CD4-positive, alpha-beta T cell treated with Interleukin-6 at 100 ng/mL for 8 hours (primary cell): ENCODE measurements at places on chromosomes 13 and 19.

DNA sequence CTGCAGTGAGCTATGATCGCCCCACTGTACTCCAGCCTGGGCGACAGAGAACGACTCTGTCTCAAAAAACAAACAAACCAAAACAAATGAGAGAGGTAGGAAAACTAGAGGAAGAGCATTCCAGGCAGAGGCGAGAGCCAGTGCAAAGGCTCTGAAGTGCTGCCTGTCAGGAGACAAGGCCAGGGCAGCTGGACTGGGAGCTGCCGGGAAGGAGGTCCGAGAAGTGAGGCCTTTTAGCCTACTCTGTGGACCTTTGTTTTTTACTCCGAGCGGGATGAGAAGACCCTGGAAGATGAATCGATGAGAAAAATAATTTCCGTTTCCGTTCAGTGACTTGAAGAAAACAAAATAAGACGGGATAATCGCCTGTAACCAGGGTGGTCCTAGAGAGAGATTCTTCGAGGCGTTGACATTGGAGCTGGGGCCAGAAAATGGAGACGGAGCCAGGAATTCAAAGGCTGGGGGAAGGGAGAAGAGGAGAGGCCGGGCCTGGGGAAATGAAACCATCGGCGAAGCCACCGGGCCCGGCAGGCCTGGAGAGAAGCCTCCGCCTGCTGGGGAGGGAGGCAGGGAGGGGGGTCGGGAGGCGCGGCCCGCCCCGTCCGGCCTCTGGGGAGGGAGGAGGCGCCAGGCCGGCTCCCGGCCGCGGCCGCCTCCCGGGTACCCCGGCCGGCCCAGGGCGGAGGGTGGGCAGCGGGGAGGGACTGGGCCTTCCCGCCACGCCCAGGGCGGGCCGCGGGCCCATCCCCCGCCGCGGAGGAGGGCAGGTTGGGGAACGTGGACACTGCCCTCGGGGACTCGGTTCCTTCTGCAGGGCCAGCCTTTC lies 7.8 kb upstream of the SERTAD1 start:
- peak; percentile 59 for DNase-seq

- DNase-seq = no peak
Observed at GRCh38 chr19:3459089-3459881, 21.0 kb downstream of the SMIM24 start.

DNA sequence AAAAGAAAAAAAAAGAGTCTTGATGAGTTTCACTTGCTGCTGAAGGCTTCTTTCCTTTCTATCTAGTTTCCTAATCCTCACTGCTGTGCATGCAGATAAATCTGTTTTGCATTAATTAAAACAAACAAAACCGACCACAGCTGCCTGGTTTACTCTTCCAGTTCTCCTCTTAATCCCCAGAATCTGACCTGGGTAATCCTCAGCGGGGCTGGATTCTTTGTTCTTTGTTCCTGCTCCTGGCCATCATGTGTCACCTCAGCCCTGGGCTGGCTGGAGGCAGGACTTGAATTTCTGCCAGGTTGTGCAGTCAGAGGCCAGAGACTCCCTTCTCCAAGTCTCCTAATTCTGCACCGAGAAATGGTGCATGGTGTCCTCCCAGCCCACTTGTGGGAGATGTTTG lies 52.2 kb upstream of the CYP4F8 start:
- no peak for DNase-seq

DNA sequence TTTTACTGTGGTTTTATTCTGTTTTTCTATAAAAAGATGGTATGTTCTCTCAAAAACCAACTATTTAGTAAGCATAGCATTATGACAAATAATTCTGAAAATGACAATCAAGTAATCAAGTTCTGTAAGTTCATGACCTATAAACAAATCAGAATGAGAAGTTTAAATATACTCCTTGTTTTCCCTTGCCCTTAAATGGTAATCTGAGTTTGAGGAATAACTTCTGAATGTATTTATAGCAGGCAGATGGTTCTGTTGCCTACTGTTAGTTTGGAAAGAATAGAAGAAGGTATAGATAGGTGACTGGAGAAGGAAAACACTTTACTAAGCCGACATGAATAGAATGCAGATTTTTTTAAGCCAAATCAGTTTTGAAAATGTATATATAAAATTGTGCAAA lies 63.9 kb downstream of the POSTN start:
- no peak for DNase-seq

- no peak for DNase-seq
Observed at GRCh38 chr13:36817996-36818803, 822 bp upstream of the RFXAP start.

GRCh38 chr13:113831061-113831460 lies 32.8 kb downstream of the GAS6 start:
- no peak for DNase-seq

DNA sequence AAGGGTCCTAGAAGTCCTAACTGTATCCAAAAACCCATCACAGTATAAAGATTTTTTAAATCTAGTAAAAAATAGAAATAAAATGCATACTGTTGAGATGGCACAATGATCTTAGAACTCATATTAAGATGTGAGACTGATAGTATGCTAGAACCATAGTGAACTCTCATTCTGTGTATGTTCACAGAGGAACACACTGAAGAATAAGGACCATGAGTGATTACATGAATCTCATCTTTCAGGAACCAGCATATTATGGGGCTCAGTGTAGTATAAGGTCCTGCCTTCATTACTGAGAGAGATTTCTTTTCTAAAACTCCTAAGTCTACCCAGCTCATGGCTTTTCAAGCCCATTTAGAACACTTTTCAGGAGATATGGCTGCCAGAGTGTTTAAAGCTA lies 59.8 kb upstream of the RFC3 start:
- no peak for DNase-seq

DNA sequence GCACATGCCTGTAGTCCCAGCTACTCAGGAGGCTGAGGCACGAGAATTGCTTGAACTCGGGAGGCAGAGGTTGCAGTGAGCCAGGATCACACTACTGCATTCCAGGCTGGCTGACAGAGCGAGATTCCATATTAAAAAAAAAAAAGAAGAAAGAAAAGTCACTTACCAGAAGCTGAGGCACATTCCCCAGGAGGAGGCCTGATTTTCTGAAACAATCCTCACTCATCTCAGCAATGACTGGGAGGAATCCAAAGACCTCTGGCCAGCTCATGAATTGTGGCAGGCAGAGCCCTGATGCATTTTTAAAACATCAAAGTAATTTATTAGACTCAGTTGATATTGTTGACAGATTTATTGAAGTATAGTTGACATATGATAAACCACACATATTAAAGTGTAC lies 206.3 kb downstream of the FOXO1 start:
- no peak for DNase-seq

GRCh38 chr13:44106266-44107152 lies 226.8 kb downstream of the LACC1 start:
- DNase-seq = no peak

- DNase-seq = no peak
Observed at GRCh38 chr19:39351537-39352064, 9.4 kb downstream of the SAMD4B start.

DNA sequence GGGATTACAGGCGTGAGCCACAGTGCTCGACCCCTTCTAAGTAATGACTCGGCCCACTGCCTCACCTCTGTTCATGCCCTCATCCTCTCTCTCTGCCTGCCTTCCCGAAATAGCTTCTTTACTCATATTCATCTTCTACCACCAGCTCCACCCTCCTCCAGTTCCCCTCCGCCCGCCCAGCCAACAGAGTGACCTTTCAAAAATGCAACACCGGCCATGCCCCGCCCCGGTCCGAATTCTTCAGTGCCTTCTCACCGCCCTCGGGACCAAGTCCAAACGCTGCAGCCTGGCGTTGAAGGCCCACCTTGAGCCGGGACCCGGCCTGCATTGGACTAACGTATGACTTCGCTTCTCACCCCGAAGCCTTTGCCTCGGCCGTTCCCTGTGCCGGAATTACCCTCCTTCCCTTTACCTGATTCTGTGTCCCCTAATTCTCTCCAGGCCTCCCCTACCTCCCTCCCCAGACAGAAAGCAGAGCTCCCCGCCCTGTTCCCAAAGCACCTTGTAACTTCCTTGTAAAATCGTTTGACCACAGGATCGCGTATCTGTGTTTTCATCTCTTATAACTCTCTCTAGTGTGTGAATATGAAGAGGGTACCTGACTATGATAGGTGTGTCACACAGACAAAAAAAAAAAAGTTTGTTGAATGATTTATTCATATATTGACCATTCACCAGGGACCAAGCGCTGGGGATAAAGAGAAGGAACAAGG lies 8.1 kb upstream of the MUC16 start:
- DNase-seq = no peak

DNA sequence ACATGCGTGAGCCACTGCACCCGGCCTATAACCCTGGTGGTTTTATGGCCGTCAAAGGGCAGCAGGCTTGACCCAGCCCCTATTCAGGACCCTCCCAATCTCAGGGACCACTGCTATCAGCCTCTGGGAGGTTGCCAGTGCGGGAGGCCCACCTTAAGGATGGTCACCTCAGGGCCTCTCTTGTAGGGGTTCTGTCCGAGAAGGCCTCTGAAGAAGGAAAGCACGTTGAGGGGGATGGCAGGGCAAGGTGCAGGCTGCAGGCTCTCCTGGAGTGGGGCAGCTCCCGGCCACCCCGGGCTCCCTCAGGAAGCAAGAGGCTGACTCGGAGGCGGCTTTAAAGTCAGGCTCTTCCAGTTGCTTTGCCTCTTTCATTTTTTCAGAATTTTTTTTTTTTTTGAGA lies 6.0 kb upstream of the GRTP1 start:
- no peak for DNase-seq

- no peak for DNase-seq
Observed at GRCh38 chr13:50410921-50411746, 395.9 kb downstream of the KCNRG start.

DNA sequence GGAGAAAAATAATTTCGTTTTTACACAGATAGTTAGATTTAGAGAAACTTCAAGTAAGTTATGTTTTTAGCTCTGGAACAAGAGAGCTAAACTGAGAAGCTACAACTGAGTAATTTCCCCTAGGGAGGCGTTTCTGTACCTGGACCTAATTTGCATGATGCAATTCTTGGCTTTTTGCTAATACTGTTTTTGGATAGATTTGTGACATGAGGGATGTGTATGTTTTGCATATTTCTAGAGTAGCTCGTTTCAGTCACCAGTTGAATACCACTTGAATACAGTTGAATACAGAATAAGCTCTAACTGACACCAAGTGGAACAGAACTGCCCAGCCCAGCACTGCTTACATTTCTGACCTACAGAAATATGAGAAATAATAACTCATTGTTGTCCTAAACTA lies 1227.9 kb upstream of the SPRY2 start:
- no peak for DNase-seq

DNA sequence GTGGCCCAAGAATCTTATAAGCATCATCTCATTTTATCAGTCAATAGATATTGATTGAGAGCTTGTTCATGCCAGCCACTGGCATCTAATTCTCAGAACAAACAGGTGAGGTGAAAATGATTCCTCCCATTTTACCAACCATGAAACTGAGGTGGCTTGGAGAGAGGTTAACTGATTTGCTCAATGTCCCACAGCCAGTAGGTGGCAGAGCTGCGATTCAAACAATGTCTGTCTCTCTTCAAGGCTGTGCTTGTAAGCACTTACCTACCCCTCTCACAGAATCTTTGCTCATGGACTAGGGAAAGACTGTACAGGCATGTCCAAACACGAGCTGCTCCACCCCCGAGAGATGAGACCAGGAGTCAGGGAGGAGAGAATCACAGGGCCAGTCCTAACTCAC lies 21.5 kb upstream of the GSX1 start:
- DNase-seq = no peak

DNA sequence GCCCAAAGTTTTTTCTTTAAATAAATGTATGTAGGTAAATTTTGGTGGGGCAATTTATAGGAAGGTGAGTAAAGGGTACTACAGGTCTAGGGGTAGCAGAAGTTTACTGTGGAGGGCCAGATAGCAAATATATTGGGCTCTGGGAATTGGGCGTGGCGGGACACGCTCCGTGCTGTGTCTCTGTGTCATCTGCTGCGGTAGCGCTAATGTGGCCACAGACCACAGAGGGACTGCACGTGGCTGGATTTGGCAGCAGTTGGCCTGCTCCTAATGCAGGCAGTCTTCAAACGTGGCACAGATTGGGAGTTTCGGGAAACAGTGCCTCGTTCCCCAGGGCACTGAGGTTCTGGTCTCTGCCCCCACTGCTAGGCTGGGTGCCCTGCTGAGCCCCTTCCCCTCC lies 16.6 kb upstream of the MYDGF start:
- DNase-seq = no peak

- DNase-seq = no peak
Observed at GRCh38 chr13:33937373-33938098, 119.6 kb downstream of the RFC3 start.

GRCh38 chr13:57996717-57997116 lies 365.2 kb downstream of the PCDH17 start:
- DNase-seq = no peak

DNA sequence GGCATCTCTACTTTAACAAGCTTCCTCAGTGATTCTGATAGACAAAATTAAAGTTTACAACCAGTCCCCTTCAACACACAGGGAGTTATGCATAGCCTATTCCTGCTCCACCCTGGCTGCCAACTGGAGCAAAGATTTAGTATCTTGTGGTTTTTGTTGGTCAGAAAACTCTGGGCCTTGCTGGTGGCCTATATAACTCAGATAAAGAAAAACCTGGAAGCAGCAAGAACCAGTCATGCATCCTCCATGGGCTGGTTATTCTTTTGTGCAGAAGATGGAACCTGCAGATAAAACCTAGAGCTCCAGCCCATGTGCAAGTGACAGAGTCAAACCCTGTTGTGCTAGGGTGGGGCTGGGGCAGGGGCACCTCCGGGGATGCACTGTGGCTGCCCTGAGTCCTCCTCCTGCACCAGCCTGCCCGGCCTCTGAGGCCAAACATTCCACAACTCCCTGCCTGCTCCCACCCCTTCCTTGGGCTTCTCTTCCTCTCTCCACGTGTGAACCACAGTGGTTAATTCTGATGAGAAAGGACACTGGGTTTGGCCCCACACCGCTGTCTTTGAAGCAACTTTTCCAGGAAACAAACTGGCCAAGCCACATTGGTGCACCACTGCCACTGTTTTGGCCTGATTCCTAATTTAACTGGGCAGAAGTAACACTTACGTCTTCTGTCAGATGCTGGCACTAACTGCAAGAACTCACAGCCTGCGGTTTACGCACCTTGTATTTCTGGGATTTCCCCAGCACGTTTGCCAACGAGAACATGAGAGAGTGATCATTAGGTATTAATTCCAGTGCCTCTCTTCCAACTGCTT lies 23.3 kb upstream of the GGACT start:
- DNase-seq = no peak

GRCh38 chr13:35136585-35136984 lies 194.5 kb downstream of the NBEA start:
- DNase-seq = no peak

- no peak for DNase-seq
Observed at GRCh38 chr19:7476777-7477494, 11.9 kb downstream of the PEX11G start.

GRCh38 chr19:48230555-48231129 lies 25.1 kb downstream of the CARD8 start:
- no peak for DNase-seq
